ENCODE measurements at places on chromosomes 12 and 14.

GRCh38 chr12:12513416-12514006, 49.2 kb downstream of the DUSP16 start:
- DNase-seq = no peak

DNA sequence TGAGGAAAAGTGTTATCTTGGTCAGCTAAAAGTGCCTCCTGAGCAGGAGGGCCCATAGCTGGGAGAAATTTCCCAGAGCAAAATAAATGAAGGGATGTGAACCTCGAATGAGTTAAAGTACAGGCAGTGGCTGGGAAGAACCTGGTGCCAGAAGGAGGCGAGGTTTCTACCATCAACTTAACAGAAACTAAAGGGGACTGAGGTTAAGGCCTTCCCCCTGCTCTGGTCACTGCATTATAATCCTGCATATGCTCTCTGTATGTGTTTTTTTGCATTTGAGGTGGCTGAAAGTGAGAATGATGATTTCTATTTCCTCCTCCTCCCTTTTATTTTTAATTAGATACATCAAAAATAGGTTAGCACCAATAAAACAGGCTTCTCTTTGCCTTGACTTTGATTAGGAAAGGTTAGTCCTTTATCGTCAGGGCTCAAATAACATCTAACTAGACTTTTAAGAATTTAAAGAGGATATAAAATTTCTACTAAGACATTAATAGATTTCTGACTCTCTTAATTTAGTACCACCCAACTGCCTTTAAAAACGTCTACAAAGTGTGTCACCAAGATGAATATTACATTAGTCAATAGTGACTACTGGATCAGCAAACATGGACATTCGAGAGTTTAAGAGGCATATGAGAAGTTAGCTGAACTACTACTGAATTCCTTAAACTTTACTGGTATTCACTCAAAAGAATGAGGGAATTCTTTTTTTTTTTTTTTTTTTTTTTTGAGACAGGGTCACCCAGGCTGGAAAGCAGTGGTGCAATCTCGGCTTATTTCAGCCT, 49.2 kb downstream of the GALNT4 start:
- no peak for DNase-seq

GRCh38 chr12:31325524-31325875, 450 bp downstream of the SINHCAF start:
- no peak for DNase-seq

DNA sequence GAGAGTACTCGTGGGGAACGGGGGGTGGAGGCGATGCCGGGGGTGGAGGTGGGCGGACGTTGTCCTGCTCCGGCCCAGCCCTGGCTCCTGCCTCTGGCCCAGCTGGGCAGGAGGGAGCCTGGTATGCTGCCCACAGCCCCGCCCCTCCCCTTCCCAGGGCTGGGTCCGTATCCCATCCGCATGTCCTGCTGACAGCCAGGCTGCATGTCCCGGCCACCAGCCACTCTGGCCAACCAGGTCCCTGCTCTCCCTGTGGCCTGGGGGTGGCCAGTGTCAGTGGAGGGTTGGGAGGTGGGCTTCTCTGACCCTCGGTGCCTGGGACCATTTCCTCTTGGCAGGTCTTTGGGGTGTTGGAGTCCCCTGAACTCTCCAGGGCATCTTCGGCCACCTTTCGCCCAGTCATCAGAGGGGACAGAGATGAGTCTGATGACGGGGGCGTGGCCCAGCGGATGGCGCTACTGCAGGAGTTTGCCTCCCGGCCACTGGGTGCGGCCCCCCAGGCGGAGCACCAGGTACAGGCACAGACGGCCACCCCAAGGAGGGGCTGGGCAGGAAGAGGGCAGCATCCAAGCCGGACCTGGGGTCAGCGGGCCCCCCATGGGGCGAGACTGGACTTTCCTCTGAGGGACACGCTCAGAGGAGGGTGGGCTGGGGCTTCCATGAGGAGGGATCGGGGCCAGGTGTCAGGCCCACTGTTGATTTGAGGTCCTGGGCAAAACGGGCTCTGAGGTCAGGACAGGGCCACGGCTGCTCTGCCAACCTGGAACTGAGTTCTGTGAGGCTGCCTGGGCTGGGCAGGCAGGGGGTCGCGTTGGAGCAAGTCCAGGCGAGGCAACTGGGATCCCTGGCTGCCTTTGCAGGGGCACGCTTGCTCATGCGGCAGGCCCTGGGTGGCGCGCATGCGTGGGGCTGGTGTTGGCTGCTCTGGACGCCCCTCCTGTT, 20.2 kb downstream of the CEP170B start:
- no peak for DNase-seq

DNA sequence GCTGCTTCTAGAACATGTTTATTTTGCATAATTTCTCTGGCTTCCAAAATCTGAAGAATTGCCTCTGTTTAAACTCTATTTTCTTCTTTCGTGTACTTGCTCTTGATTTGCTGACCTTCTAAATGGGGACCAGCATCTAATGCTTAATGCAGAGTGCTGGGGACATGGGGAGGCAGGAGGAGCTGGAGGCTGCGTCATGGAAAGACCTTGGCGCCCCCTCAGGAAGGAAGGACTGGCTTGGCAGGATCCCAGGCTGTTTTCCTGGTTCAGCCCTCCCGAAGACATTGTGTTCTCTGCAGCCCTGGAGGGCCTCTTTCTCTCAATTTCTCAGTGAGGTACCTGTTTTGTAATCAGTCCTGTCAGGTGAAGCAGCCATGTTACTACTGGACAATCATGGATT, 5.5 kb downstream of the PRKCH start:
- peak; percentile 30 for DNase-seq

DNA sequence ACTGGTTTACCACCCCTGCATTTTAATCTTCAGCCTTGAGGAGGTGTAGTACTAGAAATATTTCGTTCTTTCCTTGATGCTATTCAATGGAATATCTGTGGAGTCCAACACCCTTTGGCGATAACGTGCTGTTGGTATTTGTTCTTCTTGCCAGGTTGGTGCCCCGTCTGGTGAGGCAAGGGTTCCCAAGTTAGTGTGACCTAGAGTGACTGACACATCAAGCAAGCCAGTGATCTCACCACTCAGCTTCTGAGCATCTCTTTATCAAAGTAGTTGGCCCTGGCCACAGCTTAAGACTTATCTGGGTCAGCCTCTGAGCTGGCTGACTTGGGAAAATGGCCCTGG, 60.2 kb downstream of the PLXNC1 start:
- DNase-seq = no peak

DNA sequence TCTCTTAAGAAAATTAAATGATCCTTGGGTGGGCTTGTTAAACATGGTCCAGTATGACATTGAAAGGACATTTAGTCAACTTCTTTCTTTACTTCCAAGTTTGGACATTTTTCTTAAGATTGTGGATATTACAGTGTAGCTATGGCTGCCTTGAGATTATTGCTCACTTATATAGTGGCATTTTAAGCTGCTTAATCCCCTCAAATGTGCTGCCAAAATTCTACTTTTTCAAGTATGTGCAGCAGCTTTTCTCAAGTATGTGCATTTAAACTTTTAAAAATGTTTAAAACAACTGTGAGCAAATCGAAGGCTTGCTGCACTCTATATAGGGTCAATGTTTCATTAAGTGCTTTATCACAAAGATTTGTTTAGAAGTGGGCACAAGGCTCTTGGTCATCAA, 7.4 kb downstream of the TXNRD1 start:
- DNase-seq = no peak

GRCh38 chr14:81681541-81681940, 147.9 kb upstream of the SEL1L start:
- DNase-seq = no peak

GRCh38 chr14:96710060-96710666, 87.0 kb upstream of the VRK1 start:
- DNase-seq = no peak

- no peak for DNase-seq
These were observed 480.3 kb downstream of the BCL11B start for GRCh38 chr14:98791661-98792060.

DNA sequence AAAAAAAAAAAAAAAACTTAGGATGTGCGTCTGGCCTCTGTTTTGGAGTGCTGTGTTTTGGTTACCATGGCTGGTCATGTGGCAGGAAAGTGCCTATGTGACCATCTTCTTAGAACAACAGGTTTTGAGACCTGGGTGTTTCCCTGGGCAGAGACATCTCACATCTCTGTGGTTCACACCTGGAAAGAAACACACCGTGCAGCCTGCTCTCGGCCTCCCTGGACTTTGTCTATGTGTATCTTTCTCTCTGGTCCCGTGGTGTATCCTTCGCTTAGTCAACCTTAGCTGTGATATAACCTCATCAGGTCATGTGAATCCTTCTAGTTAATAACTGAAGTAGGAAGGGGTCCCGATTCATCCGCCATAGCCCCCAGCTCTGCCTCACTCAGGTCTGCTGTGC, 22.6 kb downstream of the ACADS start:
- DNase-seq = peak; percentile 67

- DNase-seq = no peak
These were observed 6.7 kb upstream of the PRPF40B start for GRCh38 chr12:49616533-49617219.

DNA sequence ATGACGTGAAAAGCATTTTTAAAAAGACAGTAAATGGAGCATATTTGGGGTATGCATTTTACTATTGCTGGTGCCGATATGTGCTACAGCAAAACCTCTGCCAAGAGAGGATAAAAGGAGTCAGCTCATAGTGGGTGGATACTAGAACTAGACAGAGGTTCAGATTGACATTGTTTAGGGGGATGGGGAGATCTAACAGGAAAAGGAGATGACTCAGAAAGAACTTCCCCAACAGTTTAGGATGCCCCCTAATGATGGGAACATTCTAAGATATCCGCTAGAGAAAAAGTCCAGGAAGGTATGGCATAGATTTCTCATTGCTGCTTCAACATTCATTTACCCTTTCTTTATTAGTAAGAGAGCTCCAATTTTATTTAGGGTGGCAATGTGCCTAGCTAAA, 110.5 kb upstream of the CLEC14A start:
- no peak for DNase-seq

DNA sequence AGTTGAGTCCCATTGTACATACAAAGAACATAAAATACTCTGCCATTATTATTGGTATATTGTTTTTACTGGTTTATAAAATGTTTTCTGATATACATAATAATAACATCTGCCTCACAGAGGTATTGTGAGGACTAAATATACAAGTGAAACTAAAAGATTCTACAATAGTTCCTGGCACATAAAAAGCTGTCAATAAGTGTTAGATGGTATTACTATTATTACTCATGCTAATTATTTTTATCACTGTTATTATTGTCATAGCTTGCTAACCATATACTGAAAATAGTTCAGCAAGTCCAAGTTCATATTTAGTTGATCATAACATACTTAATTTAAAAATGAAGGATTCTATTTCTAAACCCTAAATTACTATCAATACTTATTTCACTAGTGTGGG, 34.4 kb downstream of the BTG1 start:
- DNase-seq = no peak

- no peak for DNase-seq
These were observed 158.6 kb downstream of the ZNF664 start for GRCh38 chr12:124131659-124132058.

- DNase-seq = no peak
These were observed 31.3 kb upstream of the SSPN start for GRCh38 chr12:26164118-26164517.

DNA sequence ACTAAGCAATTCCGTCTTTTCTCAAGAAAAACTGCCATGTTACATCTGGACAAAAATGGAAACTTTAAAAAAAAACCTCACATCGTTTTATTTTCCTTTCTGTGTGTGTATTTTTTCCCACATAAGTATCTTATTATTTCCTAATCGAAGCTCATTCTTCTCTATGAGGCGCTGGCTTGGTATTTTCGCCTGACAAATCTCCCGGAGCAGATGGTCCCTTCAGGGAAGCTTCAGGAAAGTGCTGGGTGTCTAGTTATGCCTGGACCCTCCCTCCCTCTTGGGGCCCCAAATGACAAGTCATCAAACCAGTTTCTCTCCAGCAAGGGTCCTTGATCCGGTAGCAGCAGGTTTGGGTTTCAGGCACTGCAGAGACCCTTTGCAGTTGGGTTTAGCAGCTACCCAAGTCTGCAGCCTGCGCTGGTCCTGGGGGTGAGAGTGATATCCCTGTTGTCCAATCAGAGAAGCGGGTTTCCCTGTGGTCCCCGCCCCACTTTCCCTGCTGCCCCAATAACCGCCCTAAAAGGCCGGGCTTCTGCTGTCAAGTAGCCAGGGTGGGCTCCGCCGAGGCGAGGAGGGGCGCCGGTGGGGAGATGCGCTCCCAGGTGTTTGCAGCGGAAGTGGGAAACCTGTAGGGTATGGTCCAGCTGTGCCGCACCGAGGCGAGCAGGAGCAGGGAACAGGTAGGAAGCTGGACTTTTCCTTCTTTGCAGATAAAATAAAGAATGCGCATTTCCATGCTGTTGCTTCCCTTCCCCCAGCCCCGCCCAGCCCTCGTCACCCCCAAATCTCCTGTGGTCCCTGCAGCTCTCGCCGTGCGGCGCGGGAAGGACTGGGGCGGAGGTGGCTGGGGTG, at the start of gene CNTN1:
Gene CNTN1, plus strand, starts transcription at position 527 of the 852 bp plus-strand sequence.
- DNase-seq = peak; percentile 69

DNA sequence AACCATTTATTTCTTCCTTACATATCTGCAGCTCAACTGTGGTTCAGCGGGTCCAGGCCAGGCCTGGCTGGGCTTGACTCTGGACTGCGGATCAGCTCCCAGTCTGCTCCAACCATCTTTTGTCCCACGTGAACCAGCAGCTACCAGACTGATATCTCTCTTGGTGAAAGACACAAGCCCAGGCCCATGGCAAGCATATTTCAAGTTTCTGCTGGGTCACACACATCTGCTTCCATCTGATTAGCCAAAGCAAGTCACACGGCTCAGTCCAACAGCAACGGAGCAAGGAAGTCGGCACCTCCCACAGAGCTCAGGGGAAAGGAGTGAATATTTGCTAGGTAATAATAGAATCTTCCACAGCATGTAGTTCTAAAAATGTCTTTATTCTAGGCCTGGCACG, 24.7 kb upstream of the MARK3 start:
- DNase-seq = no peak

DNA sequence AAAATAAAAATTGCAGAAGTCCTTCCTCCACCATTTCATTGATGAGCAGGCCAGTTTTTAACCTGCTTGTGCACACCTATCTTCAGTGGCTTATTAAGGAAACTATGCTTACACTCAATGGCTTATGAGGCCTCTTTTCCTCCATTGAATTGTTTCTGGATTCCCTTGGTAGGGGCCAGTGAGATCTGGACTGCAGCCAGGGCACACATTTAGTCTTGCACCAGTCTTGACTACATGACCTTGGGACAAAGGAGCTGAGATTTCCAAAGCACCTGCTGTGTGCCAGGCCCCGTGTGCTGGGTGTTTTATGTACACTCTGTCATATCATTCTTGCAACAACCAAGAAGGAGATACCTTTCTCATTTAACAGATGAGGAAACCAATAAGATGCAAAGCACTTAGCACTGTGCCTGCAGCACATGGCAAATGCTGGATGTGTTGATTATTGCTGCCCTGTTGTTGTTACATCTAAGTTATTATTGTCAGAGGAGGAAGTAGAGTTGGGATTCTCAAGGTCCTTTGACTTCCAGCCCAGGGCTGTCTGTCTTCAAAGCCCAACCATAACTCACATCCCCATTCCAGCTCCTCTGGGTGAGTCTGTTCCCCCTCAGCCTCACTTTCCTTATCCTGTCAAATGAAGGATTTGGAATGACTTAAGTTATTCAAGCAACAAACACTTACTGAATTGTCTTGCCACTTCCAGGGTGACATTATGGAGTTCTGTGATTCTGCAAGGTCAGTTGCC, 31.6 kb upstream of the RIN3 start:
- no peak for DNase-seq

- no peak for DNase-seq
These were observed 9.4 kb upstream of the RPS6KL1 start for GRCh38 chr14:74932401-74932901.
